ENCODE measurements at places on chromosomes 2 and 18. TPM values are rescaled to one million over a fixed set of nuclear protein-coding genes. Genes with fewer than 3 reads are reported as not detected.

Gene ARL4C
- total RNA-seq: 105 TPM

Gene DHRS9
- total RNA-seq: not detected

Gene CYRIA
- 0.24 TPM for total RNA-seq

Gene ZNF804A
- 0.12 TPM for total RNA-seq

Gene SPHKAP
- total RNA-seq: not detected

Gene EGR4
- 0.12 TPM for total RNA-seq

Gene ATF2
- total RNA-seq: 99.1 TPM

Gene ARHGAP15
- total RNA-seq: 0.49 TPM

Gene TCF4
- total RNA-seq: 215 TPM

Gene NEB
- total RNA-seq: 0.16 TPM

Gene IL1F10
- not detected for total RNA-seq

Gene NCK2
- total RNA-seq: 31.6 TPM

Gene CDH2
- total RNA-seq: 1.3 TPM

Gene ADAM17
- total RNA-seq: 42.0 TPM

Gene NDC80
- total RNA-seq: 2.9 TPM

Gene PLGLB2
- 2.8 TPM for total RNA-seq

Gene ANKRD62
- total RNA-seq: not detected

Gene GPR35
- total RNA-seq: 0.32 TPM

Gene SLC40A1
- total RNA-seq: 6.3 TPM

Gene CROCC2
- 0.81 TPM for total RNA-seq

Gene CFLAR
- total RNA-seq: 135 TPM

Gene HOXD12
- total RNA-seq: not detected

Gene IMPACT
- 39.7 TPM for total RNA-seq

Gene CYP1B1
- total RNA-seq: 157 TPM

Gene ANKRD30BL
- total RNA-seq: not detected

Gene RIT2
- not detected for total RNA-seq

Gene GALM
- total RNA-seq: 12.4 TPM

Gene RSAD2
- 5.0 TPM for total RNA-seq

Gene CNPPD1
- 42.0 TPM for total RNA-seq

Gene NR4A2
- total RNA-seq: 0.49 TPM
